Calu3 (cell line): ENCODE measurements at places on chromosomes 2 and 18.

DNA sequence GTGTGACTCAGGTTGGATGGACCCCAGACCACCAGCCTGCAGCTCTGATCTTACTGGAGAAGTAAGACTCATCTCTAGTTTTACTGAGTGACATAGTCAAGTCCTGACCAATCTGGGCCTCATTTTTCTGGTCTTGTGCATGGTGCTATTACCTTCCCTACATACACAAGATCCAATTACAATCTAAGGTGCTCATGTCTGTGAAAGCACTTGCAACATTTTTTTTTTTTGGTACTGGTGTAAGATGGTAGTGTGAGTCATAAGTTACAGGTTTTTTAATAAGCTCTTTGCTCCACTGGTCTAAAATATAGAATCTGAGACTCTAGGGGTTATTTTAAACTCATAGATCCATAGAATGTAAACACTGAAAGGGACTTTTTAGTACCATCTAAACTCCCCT is 117.3 kb upstream of the EFEMP1 start:
- DNase-seq: no peak

- DNase-seq: no peak
Measured at GRCh38 chr18:681985-682384, 24.5 kb downstream of the TYMS start.

GRCh38 chr2:223121283-223121682 is 69.3 kb downstream of the KCNE4 start:
- DNase-seq: no peak

GRCh38 chr2:49490710-49491109 is 336.4 kb upstream of the FSHR start:
- DNase-seq: peak; percentile 24

DNA sequence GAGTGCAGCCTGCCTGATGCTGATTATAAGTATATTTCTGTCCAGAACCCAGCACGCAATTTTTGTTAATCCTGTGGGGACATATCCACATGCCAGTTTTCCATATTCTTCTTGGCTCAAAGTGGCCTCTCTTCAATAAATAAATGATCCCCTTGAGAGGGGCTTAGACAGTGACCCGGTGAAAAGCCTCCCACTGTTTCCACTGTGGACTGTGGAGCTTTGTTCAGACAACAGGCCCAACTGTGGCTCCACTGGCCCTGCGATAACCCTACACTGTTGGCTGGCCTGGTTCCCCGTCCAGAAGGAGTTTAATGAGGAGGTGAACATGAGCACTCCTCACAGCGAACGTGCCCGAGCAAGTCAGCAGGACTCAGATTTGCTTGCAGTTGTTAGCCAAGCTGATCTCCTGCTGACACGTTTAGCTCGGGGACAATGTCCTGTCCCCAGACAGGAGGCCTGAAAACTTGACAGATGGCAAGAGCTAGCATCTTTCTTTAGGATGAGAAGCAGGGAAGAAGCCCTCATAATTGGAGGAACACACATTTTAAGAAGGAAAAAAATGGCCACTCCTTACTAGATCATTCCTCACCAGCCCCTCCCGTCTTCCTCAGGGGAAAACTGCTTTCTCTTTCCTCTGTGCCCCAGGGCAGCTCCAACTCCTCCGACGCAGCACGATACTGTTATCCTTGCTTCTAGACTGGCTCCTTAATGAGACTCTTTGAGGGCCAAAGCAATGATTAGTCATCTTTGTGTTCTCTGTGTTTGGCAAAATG is 20.0 kb upstream of the MTCL1 start:
- no peak for DNase-seq
